NCI-H510A treated with DMSO at 0.1 percent for 48 hours (cell line): ENCODE measurements at places on chromosomes 2 and 18.
A peak's percentile ranks its signal among the peaks of the same experiment; 100 is the strongest.

GRCh38 chr2:88855620-88856408 lies 164.3 kb downstream of the RPIA start:
- no peak for DNase-seq

GRCh38 chr2:163345795-163346573 lies 389.8 kb downstream of the FIGN start:
- peak; percentile 72 for DNase-seq

DNA sequence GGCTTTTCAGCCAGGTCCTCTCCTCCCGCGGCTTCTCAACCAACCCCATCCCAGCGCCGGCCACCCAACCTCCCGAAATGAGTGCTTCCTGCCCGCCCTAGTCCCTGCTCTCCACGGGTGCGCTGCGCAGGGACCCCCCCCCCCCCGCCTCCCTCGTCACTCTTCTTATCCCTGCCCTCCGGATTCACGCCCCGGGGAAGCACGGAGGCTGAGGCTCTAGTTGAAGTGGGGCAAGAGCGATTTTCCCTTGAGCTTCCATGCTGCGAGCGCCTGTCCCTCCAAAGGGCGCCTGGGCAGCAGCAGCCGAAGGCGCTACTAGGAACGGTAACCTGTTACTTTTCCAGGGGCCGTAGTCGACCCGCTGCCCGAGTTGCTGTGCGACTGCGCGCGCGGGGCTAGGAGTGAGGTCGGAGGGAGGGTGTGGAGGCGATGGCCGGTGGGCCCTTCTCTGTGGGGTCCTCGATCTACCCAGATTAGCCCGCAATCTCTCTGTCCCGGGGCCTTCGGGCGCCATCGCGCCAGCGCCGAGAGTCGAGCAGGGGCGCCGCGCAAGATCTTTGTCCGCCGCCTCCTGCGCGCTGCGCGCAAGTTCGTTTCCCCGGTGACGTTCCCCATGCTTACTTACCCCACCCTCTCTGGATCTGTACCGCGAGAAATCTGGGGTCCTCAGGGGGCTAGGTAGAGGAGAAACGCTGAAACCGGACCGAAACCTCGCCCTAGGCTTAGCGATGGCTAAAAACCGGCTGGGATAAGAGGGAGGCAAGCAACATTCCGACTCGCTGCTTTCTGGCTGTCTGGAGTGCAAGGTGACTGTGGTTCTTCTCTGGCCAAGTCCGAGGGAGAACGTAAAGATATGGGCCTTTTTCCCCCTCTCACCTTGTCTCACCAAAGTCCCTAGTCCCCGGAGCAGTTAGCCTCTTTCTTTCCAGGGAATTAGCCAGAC lies 677 bp downstream of the GAD1 start:
- DNase-seq, result peak; percentile 82

GRCh38 chr2:17539611-17540092 lies 844 bp upstream of the VSNL1 start:
- peak; percentile 35 for DNase-seq

DNA sequence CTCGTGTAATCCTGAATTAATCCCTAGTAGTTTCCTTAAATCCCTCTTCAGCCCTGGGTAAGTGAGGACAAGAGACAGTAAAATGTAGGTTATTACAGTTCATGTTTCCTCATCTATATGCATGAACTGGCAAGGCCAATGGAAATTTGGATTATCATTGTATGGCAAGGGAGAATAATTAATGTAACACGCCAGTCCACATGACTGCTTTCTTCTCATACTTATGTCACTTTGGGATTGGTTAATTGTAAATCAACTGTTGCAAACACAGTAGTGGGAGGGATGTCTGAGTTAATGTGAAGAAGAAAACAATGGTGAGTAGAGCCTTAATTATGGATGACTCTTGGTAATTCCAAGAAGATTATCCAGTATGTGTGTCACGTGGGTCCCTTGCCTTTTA lies 1.7 kb upstream of the SERPINB7 start:
- no peak for DNase-seq

- DNase-seq, result no peak
These were observed 69.2 kb upstream of the WIPF1 start for GRCh38 chr2:174666845-174667244.

- no peak for DNase-seq
These were observed 46.1 kb upstream of the MGAT4A start for GRCh38 chr2:98777076-98777475.

- DNase-seq, result no peak
These were observed 316.8 kb downstream of the RIT2 start for GRCh38 chr18:42798606-42799170.

GRCh38 chr18:407626-408224 lies 92.8 kb downstream of the COLEC12 start:
- no peak for DNase-seq

DNA sequence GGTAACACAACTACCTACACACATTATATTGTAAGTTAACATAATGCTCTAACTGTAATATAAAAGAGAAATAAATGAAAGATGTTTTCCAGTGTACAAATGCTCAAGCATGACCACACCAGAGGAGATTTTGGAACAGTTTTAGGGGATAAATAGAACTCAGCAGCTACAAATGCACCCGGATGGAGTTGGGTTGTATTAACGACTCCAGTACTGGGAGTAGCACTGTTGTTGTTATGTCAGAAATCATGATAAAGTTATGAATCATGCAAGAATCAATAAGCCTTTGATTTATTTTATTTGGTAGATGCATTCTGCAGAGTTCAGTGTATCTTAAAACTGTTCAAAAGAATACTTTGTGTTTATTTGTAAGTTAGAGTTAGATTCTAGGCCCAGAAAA lies 126.9 kb downstream of the MAP3K20 start:
- no peak for DNase-seq

GRCh38 chr2:241777686-241778627 lies 1.3 kb downstream of the GAL3ST2 start:
- DNase-seq, result no peak

DNA sequence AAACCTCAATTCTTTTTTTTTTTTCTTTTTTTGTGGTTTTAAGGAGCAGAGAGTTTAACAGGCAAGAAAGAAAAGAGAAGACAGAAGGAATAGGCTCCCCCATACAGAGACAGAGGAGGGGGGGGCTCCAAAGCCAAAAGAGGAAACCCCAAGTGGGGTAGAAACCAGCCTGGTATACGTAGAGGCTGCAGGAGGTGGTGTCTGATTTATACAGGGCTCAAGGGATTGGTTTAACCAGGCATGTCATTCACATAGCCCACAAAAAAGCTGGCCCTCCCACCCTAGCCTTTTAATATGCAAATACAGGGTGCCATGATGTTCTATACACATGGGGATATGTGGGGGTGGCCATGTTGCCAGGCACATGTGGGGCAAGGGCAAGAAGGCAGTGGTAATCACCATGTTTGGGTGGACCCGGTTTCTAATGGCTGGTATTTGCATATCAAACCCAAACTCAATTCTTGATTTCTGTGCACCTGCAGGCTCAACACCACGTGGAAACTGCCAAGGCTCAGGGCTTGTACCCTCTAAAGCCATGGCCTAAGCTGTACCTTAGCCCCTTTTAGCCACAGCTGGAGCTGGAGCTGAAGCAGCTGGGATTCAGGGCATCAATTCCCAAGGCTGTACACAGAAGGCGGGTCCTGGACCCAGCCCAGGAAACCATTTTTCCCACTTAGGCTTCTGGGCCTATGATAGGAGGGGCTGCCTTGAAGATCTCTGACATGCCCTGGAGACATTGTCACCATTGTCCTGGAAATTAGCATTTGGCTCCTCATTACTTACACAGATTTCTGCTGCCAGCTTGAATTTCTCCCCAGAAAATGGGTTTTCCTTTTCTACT lies 170.3 kb downstream of the MAIP1 start:
- DNase-seq, result no peak

DNA sequence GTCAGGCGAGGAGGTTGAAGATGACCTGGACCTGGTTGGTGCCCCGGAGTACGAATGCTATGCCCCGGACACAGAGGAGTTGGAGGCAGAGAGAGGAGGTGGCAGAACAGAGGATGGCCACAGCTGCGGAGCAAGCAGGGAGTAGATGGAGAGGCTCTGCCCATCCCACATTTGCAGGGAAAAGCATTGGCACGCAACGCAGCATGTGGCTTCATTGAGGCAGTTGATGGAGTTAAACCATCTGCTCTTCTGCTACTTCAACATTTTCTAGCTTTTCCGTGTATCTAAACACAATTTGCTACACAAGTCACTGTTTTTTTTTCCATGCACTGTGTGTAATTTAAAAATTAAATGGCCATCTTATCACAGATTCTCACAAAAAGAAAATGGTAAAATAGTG lies 11.8 kb downstream of the RBFA start:
- DNase-seq, result no peak

DNA sequence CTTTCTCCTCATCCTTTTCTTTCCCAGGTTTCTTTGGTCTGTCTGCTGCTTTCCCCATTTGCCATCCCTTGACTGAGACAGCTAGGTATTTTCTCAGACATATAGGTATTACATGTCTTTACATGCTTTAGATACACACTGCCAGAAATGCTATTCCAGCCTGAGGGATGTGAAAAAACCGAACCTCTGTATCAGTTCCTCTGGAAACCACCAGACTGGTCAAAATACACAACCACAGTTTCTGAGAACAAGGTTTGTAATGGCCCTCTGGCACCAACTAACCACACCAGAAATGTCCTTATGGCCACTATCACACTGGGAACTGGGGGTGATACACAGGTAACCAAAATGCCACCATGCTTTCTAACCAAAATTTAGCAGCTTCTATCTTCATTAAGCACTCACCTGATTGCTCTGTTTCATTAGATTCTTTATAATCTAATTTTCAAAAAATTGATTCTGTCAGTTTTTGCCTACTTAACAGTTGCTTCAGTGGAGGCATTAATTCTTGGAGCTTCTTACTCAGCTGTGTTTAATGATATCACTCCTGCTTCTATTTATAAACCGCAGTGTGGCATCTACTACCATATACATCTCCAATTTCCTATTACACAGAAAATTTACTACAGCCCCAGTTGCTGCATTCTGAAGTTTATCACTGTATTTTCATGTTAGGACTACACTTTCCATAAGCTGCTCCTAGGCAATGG lies 243.5 kb downstream of the WDPCP start:
- no peak for DNase-seq

GRCh38 chr2:81937944-81938343 lies 1633.4 kb upstream of the LRRTM1 start:
- DNase-seq, result no peak

GRCh38 chr2:10517351-10518043 lies 69.4 kb upstream of the ODC1 start:
- DNase-seq, result no peak

DNA sequence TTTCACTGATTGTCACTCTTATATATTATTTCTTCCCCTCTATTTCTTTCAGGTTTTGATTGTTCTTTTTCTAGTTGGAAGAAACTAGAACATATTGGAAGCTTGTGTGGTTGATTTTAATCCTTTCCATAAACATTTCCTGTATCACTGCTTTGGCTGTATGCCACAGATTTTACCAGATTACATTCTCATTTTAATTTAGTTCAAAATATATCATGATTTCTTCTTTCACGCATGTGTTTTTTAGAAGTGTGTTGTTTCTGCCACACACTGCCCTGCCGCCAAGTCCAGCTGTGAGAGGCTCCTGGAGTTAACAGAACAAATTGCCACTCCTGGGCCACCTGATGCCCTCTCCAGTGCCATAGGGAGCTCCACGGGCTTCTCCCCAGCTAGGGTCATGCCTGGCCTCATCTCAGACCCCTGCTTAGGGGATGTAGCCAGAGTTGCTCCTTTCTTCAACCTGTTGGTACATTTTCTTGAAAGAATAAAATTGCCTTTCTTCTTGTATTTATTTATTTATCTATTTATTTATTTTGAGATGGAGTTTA lies 206.2 kb upstream of the COPS8 start:
- DNase-seq, result no peak

GRCh38 chr2:44189104-44189503 lies 20.4 kb downstream of the PPM1B start:
- DNase-seq, result no peak

GRCh38 chr18:24053211-24053610 lies 38.7 kb downstream of the TTC39C start:
- DNase-seq, result no peak

DNA sequence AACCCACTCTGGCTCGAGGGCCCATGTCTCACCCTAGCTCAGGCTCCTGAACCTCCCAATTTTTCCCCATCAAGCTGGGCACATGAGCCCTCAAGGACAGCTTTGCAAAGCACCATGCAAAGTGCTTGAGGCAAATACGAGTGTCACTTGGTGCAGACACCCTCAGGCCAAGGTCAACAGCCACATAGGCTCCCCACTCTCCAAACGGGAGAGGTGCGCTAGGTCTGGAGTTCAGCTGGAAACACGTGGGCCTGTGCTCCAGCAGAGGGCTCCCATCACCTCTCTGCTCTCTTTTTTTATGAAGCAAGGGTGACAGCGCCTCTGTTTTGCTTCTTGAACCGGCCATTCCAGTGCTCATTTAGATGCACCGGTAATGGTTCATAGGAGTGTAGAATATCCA lies 11.9 kb upstream of the ARHGAP25 start:
- DNase-seq, result no peak

GRCh38 chr18:28574175-28574574 lies 397.2 kb upstream of the CDH2 start:
- DNase-seq, result no peak

GRCh38 chr2:18312818-18313217 lies 247.6 kb downstream of the RDH14 start:
- DNase-seq, result no peak

DNA sequence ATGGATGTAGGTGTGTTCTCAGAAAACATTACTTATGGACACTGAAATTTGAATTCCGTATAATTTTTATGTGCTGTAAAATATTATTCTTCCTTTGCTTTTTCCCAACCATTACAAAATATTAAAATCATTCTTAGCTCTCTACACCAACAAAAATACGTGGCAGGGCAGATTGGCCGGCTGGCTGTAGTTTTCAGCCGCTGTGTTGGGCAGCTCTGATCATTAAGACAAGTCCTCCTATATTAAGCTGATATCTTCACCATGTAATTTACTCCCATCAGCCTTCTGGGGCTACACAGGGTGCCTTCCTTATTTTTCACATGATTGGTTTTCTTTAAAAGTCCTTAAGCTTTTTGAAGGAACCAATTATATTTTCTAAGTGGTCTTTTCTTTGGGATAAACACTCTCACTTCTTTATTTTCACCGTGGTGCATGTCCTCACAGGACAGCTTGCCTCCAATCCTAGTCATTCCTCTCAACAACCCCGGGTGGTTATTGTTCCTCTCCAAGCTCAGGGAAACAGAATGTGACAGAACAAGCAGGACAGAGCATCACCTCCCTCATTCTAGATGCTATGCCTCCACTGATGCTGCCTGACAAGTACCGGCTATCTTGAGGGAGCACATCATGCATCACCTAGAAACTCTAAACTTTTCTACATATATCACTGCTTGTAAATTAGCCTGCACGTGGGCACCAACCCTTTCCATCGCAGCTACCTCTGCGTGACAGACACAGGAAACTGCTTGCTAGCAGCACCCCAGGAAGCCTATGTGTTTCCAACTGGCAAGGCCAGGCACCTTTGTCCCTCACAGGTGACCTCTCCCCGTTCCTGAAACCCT lies 362.3 kb downstream of the MYCN start:
- DNase-seq, result no peak

- no peak for DNase-seq
These were observed 42.9 kb downstream of the MREG start for GRCh38 chr2:215970425-215970824.

- DNase-seq, result no peak
These were observed 78.9 kb upstream of the DAPL1 start for GRCh38 chr2:158716121-158716791.
